ENCODE measurements at places on chromosomes 3 and 15.

DNA sequence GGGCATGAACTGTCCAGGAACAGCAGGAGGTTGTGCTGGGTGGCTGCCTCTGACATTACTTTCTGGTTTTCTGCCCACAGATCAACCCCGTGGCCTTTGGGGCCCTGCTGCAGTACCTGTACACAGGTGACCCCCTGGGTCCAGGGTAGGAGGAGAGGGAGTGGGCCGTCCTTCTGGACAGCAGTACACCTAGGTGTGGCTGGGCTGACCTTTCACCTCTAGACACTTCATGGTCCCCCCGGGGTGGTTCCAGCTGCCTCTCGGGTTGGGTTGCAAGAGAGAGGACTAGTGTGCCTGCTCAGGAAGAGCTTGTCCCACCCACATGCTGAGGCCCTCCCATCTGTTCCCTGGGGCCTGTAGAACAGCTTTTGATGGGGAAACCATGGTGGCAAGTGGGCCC lies 3.7 kb downstream of the ABTB1 start:
- DNase-seq: no peak

DNA sequence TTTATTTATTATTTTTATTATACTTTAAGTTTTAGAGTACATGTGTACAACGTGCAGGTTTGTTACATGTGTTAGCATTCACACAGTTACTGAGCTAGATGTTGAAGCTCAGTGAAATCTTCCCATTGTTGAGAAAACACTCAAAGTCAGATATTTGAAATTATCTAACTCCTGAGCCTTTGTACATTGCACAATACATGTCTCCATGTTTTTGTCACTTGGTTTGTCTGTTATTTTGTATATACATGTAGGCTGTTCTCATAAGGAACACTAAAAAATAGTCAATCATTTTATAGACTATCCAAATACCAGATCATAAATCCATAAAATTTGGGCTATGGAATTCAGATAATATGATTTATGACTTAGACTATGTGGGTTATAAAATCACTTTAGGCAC lies 1126.5 kb downstream of the NSUN3 start:
- DNase-seq: no peak

DNA sequence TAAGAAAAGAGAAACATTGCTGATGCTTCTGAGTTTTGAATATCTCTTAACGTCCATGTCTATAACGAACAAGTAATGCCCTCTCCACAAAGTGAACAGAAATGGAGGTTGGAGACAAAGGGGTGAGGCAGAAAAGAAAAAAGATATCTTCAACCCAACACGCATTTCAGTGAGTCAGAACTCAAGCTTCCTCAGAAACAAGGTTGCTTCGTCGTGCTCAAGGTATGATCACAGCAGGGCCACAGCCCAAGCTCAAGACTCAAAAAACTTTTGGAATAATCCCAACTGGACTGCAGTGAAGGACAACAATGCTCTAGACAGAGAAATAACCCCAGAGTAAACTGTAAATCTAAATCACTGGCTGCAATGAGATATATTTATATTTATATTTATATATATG lies 18.9 kb downstream of the WNT5A start:
- no peak for DNase-seq

- no peak for DNase-seq
Observed at GRCh38 chr3:100260081-100260684, 609 bp upstream of the TBC1D23 start.

- DNase-seq: no peak
Observed at GRCh38 chr3:153783741-153784480, 337.3 kb upstream of the ARHGEF26 start.

GRCh38 chr15:48041454-48041853 lies 79.3 kb upstream of the SLC24A5 start:
- DNase-seq: no peak

GRCh38 chr3:15498431-15499214 lies 22.9 kb downstream of the COLQ start:
- no peak for DNase-seq

- DNase-seq: no peak
Observed at GRCh38 chr15:39645976-39646257, 65.0 kb downstream of the THBS1 start.

DNA sequence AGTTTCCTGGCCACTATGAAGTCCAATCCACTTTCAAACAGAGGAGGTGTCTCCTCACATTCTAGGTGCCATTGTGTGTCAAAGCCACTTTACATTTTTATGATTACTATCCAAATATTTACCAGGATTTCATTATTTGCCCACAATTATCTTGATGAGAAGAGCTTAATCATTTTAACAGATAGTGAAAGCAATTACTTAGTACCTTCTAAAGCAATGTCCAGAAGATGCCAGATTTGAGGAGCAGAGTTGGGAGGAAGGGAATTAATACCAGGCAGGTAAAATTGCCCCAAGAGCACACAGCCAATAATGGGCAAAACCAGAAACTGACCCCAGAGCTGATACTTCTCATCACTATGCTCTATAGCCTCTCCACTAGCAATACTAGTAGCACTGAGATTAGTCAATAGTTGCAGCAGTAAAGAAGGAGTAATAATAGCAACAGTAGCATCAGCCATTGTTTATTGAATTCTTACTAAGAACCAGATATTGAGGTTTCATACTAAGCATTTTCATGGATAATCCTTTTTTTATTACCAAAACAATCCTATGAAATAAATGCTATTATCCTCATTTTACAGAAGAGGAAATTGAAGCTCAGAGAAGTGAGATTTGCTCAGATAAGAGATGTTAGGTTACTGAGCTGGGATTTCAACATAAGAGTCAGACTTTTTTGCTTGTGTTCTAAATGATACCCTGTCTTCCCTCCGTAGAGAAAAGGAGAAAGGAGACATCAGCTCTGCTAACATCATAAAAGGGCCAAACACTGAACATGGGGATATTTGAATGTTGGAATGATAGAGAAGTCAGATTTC lies 509.3 kb upstream of the CFAP20DC start:
- DNase-seq: no peak

GRCh38 chr3:156258301-156258700 lies 137.9 kb downstream of the KCNAB1 start:
- DNase-seq: no peak

DNA sequence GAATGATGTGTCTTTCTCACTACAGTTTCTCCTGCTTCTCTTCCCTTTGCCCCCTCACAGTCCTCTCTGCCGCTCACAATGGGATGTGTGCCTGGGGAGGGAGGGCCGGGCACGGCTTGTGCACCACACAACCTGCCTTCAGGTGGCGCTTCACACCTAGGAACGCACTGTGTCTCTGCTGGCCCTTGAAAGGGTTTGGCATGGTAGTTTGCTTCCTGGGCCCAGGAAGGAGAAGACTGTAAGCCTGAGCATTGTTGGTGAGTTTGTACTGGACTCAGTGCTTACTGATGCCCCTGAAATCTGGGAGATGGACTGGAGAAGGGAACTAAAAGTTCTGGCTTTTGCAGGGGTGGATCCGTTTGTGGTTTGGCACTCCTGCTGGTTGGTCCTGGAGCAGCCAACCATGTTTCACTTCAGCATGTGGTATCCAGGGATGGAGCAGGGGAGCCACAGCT lies 9.2 kb downstream of the ALPK3 start:
- no peak for DNase-seq

GRCh38 chr3:76147846-76148245 lies 362.5 kb upstream of the ZNF717 start:
- DNase-seq: no peak

DNA sequence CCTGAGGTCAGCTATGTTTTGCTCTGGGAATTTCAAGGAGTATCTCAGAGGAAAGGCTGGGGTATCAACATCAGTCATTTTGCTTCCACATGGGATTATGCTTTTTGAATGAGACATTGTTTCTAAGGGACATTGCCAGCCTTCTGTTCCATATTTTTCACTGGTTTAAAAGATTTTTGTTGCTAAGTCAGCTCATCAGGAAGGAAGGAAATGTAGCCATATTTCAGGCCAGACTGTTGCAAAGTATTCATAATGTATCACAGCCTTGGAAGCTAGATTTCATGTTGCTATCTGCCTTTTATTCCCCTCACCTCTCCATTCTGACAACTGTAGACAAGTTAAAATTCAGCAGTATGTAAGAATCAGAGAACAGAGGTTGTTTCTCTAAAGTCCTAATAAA lies 61.0 kb upstream of the CHRM5 start:
- DNase-seq: no peak

DNA sequence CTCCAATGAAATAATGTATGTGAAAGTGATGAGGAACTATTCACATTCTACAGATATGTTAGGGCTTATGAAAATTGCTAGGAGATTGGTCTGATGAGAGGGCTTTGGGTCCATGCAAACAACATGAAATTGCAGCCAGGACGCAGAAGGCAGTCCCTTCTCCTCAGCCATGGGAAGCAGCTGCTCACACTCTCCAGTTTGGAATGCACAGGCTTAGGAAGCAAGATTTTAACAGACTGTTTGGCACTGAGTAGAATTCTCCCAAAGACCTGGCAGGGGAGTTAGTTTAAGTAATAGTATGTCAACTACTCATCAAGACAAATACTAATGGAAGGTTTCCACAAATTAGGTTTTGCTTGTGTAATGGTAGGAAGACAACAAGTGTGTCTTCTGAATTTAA lies 500.7 kb upstream of the ARRDC4 start:
- DNase-seq: no peak

DNA sequence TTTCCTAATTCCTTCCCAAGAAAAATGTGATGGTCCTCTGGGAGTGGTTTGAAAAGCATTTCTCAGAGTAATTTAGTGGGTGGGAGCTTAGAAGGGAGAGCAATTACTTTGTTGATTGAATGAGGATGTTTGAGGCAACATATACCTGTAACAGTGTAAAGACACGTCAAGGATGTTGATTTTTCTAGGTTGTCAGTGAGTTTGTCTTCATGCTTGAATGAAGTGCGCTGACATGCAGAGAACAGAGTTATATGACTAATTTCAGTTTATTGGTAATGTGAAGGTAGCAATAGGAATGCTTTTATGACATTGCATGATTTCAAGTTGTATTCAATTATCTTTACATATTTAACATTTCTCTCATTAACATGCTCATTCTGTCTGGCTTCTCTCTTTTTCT lies 286.9 kb downstream of the NFKBIZ start:
- no peak for DNase-seq

DNA sequence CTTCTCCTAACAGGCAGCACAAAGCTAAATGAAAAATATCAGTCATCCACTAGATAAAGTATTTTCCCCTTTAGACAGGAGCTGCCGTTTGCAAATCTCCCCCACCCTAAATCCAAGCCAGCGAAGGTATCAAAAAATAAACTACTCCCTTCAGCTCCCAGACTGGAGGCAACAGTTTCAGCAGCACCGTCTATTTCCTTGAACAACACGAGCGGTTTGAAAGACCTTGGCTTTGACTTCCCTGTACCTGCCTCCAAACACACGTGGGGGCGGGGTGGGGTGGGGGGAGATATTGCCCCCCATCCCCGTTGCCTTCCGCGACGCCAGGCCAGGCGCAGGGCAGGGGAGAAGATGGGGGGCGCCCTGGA lies 832 bp upstream of the CACNA1D start:
- no peak for DNase-seq

DNA sequence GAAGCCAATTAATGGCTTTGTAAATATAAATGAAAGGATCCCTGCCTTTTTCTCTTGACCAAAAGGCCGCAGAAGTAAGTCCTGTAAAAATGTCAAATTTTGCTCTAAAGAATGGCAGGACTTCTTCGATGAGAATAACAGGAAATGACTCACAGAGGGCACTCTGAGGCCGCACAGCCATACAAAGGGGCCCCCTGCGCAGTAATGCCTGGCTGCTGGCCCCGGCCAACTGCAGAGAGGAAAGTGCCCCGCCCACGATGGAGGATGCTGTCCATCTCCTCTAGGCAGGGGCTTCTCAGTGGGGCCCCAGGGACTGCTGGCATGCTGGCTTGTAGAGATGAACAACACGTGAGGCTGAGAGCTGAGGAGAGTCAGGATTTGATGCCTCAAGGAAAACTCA lies 18.1 kb upstream of the SCN10A start:
- no peak for DNase-seq

DNA sequence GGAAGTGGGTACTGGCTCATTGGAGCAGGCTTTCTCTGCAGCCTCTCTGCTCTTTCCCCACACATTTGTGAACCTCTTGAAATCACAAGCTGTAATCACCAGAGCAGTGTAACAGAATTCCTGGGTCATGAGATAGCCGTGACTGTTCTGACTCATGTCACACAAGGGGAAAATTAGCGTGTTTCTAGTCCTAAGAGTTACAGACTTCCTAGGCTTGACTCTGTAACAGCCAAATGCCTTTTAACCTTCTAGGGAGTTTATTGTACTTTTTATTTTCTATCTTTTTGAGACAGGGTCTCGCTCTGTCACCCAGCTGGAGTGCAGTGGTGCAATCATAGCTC lies 54.7 kb upstream of the TRAK1 start:
- no peak for DNase-seq

DNA sequence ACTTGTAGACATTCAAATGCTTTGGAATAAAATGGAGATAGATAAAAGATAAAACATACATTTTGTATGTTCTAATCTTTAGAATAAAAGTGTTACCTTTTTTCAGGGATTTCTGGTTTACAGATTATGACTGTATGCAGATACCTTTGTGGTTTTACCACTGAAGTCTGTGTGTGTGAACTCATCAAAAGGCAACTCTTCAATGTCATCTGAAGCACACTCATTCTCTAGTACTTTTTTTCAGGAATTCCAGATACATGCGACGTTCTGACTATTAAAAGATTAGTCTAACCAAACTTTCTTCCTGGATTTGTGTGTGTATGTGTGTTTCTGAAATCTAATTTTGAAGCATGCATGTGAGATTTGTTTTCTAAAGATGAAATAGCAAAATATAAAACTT lies 188.6 kb downstream of the NLGN1 start:
- DNase-seq: no peak

DNA sequence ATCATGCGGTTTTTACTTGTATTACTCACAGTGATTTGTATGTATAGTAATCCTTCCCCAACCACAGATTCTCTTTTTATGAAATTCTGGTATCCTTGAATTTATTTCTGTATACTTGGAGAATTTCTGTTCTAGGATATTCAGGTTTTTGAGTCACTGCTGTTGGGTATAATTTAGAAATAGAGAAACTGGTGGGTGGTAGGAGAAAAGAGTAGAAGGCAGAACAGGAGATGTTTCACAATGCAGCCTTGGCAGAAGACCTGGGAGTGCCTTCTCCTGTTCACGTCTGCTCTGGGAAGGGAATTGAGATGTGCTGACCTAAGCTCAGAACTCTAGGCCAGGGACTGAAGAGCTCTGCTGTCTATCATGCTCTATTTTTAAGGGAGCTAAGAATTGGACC lies 193.6 kb downstream of the EPHB1 start:
- DNase-seq: no peak

- DNase-seq: no peak
Observed at GRCh38 chr15:71049706-71050422, 65.4 kb upstream of the THSD4 start.

- DNase-seq: no peak
Observed at GRCh38 chr3:17077606-17078005, 192.9 kb downstream of the PLCL2 start.

- no peak for DNase-seq
Observed at GRCh38 chr15:93848490-93848889, 382.9 kb upstream of the MCTP2 start.

DNA sequence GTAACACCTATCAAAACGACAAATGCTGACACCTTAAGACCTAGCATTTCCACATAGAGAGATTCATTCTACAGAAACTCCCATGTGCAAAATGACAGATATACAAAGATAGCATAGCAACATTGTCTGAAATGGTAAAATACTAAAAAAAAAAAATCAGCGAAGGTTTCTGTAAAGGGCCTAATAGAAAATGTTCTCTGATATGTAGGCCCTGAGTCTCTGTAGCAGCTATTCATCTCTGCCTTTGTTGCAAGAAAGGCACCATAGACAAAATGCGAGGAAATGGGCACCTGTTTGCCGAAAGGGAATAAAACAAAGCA lies 631 bp upstream of the MFGE8 start:
- no peak for DNase-seq

GRCh38 chr3:150985711-150986110 lies 13.2 kb upstream of the CLRN1 start:
- no peak for DNase-seq

Measured in effector CD4-positive, alpha-beta T cell (primary cell).